ENCODE measurements at places on chromosomes 12 and 14.

- DNase-seq = no peak
Measured at GRCh38 chr14:105055736-105056302, 9.4 kb downstream of the GPR132 start.

DNA sequence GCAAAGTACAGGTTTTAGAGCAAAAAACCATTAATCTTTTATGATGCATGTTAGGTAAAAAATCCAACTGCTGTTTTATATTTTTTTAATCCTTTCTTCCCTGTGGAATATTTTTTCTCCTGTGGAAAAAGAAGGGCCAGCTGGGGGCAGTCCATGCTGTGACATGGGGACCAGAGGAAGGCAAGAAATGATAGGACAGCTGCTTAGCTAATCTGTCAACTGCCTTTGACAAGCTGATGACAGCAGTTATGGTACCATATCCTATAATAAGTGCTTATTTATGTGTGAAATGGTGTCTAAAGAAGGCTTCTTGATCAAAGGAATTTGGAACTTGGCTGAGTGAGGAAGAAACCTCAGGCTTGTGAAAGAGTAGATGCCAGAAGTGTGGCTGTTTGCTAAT is 452.4 kb upstream of the NOVA1 start:
- no peak for DNase-seq

DNA sequence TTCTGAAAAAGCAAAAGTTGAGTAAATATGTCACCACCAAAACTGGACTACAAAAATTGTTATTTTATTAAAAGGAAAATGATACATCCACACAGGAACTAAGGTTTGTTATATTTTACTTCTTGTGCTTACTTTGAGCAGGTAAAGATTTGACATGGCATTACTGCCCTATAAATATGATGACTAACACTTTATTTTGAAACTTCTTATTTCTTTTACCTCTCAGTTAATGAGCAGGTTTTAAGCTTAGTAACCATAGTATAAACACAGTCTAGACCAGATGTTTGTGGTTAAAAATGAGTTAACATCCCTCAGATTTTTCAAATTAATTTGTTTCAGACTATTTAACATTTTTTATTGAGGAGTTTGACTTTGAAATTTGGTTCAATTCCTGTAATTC is 862.5 kb upstream of the USP15 start:
- DNase-seq = no peak

GRCh38 chr12:47714826-47715386 is 9.1 kb upstream of the RPAP3 start:
- DNase-seq = no peak

DNA sequence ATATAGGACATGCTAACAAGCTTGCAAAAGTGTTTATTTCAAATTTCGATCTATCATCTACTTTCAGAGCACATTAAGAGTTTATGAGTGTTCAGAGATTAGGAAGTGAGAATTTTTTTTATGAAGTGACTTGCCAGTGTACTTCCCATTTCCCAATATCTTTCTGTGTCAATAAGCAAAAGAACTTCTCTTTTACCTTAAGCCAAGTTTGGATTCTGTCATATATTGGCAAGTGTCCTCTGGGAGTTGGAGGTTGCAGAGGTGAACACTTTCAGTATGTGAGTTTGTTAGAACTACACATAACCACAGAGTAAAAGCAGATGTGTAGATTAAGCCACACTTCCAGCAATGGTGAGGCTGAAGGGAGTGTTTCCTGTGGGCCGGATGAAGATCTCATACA is 16.6 kb upstream of the KLRF1 start:
- no peak for DNase-seq

DNA sequence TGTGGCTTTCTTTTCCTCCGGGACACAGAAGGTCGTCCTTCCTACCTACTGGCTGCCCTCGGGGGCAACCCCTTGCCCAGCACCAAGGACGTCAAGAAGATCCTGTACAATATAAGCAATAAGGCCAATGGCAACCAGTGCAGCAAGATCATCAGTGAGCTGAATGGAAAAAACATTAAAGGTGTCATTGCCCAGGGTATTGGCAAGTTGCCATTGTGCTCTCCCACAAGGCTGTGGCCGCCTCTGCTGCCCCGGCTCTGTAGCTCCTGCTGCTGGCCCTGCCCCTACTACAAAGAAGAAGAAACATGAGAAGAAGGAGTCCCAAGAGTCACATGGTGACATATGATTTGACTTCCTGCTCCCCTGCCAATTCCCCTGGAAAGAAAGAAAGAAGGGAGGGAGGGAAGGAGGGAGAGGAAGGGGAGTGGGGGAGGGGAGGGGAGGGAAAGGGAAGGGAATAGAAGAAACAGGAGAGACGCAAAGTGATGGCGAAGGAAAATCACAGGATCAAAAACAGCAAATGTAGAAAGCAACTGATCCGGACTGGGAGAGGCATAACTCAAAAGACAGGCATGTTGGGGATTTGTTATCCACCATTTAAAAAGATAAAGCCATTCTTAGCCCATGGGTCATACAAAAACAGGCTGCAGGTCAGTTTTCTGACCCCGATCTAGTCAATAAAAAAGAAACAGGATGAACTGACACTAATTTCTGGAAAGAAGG is 61.3 kb upstream of the RESF1 start:
- DNase-seq = no peak

DNA sequence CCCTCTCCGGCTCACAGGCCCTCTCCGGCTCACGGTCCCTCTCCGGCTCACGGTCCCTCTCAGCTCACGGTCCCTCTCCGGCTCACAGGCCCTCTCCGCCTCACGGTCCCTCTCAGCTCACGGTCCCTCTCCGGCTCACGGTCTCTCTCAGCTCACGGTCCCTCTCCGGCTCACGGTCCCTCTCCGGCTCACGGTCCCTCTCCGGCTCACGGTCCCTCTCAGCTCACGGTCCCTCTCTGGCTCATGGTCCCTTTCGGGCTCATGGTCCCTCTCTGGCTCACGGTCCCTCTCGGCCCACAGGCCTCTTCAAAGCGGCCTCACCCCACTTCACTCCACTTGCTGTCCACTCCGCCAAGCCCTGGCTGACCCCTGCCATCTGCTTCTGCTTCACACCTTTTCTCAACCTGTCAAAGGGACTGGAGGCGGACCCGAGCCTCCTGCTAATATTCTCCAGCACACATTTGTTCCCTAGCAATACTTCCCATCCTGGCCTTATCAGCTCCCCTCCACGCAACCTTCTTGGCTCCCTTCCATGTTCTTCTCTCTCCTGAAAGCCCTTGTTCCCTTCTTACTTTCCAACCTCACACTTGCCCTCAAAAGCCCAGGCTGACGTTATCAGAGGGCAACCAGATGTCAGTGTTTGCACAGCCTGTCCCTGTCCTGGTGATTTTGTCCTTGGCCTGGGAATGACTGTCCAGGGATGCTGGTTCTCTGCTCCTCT is 176.7 kb downstream of the CALM1 start:
- no peak for DNase-seq

DNA sequence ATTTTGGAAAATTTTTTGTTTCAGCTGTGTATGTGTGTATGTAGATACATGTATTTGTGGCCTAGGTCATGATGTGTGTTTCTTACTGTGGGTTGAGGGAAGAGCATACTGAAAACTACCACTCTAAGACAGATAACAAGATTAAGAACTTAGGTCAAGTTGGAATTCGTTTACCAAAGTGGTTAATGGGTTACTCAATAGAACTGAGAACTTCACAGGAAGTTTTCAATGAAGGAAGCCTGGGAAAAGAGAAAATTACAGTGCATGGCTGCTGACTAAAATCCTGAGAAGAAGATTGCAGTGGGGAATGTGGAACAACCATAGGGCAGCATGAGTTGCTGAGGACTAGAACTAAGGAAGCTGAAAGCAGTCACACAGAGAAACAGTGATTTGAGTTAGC is 21.4 kb upstream of the FOXG1 start:
- DNase-seq = no peak

DNA sequence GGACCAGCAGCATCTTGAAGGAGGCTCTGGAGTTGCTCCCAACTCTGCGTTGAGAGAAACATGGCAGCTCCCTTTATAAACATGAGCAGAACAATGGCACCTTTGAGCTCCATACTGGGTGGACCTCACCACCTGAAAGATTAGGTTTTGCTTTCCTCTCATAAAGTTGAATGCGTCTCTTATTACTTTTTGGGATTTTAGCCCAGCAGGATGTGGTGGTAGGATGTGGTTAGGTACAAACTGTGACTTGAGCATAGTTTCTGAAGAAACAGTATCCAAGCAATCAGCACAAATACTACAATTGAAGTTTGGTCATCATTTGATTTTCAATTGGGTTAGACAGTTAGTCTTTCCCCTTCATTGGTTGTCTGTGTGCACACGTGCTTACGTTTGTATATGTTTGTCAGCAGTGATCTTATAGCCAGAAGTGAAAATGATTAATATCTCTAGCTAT is at the start of gene PRR4:
PRR4 (minus strand) TSS at position 51 of the 454 bp plus-strand sequence; CDS start at position 13, 38 bp downstream.
- DNase-seq = no peak

DNA sequence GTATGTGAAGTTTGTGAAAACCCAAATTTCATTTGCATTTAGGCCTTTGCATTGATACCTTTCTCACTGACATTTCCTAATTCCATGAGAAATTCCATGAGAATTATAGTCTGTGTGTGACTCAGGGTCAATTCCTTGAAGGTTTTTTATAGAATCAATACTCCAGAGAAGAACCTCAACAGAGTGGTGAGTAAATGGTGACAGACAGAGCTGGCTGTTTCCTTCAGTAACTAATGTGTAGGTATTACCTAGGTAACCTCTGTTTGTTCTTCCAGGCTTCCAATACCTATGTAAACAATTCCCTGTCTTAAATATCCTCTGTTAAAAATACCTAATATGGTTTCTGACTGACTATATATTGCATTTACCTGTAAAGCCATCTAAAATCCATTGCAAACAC is 117.0 kb downstream of the TTC8 start:
- no peak for DNase-seq

GRCh38 chr12:66960704-66961690 is 282.1 kb upstream of the GRIP1 start:
- no peak for DNase-seq

DNA sequence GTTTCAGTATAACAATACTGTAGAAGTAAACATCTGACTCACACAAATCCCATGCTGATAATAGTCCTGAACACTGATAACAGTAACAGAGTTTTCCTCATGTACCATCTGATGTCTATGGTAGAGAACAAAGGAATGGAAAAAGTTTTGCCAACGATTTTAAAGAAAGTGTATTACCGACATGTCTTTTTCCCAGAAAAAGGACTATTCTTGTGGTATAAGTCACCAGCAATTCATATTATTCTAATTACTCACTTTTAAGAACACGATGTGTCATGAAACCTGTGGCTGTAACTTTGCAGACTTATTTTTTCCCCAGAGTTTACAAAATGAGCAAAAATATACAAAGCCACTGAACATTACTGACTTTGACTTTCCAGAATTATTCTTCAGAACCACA is 40.1 kb upstream of the DCN start:
- DNase-seq = no peak

DNA sequence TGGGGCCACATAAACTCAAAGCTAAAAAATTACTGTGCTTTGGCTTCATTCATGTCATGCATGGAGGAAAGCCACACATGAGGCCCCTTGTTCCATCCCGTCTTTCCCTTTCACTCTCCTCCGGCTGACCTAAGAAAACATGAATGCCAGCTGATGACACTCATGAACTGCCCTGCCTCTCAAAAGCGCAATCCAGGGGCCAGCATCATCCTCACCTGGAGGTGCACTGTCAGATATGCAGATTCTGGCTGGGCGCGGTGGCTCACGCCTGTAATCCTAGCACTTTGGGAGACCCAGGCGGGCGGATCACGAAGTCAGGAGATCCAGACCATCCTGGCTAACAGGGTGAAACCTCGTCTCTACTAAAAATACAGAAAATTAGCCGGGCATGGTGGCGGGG is 116.1 kb upstream of the FOXN3 start:
- DNase-seq = no peak

GRCh38 chr14:69945912-69946311 is 66.7 kb downstream of the SMOC1 start:
- no peak for DNase-seq

DNA sequence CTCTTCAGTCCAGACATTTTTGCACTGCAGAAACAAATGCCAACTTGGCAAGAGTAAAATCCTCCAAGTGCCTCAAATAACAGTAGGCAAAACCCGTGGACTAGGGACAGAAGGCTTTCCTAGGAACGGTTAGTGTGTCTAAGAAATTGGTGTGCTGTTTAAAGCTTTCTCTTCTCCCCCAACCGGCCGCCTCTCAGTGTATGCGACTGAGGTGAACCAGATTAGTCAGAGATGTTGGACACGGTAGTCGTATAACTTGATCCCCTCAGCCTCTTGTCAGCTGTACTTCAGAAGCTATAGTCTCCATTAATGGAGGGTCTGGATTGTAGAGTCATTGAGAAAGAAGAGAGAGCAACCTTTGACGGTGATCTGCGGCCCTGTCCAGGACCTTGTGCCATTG is 21.7 kb downstream of the PPFIBP1 start:
- no peak for DNase-seq

DNA sequence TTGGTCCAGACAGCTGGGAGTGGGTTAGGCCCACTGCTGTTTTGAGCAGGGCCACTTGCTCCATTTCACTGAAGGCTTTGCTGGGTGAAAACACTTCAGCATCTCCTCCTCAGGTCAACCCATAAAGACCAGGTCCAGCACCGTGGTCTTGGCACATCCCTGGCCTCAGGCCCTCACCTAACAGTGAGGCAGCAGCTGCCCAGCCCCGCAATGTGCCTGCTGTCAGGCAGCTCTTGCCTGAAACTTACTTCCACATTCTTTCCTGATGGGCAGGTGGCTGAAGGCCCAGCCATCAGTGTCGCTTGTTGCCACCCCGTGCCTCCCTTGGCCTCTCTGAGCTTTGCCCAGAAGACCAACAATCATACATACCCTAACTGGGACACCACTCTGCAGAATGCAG is 54.4 kb downstream of the ANAPC7 start:
- no peak for DNase-seq

DNA sequence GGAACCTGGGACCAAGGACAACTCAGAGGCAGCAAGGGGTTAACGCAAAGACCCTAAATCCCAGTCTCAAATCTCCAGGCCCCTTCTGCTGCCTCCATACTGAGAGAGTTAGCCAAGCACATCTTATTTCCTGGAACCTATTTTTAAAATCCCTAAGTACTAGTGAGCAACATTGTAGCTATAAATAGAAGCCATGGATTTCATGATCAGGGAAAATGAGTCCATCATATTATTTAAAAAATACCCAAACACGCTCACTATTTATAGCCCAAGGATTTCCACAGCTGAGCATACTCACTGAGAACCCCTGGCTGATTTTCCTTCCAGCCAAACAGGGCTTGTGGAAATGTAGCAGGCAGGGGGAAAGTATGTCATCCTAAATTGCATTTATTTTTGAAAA is 19.4 kb upstream of the TUNAR start:
- no peak for DNase-seq

Data from GM03348 (cell line).